ENCODE measurements at places on chromosomes 7 and 10.

- DNase-seq: no peak
Observed at GRCh38 chr10:73478636-73479035, 17.2 kb downstream of the PPP3CB start.

DNA sequence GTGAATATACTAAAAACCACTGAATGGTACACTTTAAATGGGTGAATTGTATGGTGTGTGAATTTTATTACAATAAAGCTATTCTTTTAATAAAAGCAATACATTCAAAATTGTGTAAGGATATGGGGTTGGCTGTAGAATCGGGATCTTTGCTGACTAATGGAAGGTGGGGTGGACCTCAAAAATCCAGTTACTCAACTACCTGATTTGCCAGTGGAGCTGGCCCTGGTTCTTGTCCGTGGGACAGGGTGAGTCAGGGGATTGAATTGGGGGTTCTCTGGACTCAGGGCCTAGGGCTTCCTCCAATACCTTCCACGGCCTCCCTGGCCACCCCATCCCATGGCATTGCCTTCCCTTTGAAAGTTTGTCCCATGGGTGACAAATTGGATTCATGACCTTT lies 13.5 kb upstream of the RABGEF1 start:
- no peak for DNase-seq

- DNase-seq: no peak
Observed at GRCh38 chr7:43779045-43779812, 20.7 kb downstream of the BLVRA start.

- DNase-seq: no peak
Observed at GRCh38 chr10:128042131-128042610, 84.1 kb downstream of the MKI67 start.

- no peak for DNase-seq
Observed at GRCh38 chr10:44309939-44310761, 74.7 kb downstream of the CXCL12 start.

DNA sequence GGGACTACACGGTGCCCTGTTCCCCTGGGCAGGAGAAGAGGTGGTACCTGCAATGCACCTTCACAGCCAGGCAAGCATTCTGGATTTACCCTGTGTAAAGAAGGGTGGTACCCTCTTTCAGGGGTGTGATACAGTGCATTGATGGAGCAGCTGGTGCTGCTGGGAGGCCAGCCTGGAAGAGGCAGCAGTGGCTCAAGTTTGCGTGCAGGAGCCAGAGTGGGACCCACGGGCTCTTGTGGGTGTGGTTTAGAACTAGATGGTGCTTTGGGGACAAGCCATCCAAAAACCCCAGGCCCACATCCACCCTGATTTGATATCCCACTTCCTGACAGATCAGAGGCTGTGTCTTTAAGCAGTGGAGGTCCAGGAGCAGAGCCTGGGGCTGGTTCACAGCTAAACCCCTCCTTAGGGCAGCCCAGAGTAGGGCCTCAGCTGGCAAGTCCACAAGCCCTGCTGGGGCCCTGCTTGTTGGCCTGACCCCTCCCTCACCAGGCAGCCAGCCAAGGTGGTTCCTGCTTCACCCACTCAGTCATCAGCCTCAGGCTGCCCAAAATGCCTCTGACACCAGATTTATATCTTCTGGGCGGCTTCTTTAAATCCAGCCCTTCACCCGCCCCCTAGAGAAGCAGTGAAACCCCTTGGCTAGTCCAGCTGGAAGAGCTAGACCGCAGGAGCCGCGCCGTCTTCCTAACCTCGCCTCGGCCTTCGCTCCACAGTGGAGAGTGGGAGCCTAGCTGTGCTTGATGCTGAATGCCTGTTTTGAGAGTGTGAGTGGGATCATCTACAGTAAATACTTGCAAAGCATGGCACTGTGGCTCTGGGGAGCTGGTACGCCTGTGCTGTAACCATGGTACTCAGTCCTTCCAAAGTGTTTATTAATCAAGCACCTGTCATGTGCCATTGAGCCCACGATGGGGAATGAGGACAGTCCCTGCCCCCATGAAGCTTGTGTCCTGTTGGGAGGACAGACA lies 1.4 kb upstream of the ASIC3 start:
- DNase-seq: no peak

DNA sequence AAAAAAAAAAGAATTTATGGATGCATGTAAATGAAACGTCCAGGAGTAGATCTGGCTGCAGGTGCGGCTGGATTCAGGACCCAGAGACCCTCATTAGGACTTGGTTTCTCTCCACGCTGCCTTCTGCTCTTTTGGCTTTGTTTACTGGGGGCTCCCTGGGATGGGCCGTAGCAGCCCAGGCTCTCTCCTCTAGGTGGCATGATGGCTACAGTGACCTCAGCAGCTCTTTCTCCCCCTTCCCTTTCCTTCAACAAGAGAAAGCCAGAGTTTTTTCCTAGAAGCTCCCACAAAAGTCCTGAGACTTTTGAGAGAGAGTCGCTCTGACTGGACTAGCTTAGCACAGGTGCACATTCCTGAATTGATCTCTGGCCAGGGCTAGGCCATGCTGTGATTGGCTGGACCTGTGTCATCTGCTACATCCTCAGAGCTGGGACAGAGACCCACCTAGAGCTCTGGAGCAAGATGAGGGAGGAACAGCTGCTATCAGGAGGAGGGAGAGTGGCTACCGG lies 67.8 kb upstream of the PDCD4 start:
- DNase-seq: peak; percentile 7

- peak; percentile 40 for DNase-seq
Observed at GRCh38 chr7:138903186-138903820, 77.9 kb downstream of the KIAA1549 start.

DNA sequence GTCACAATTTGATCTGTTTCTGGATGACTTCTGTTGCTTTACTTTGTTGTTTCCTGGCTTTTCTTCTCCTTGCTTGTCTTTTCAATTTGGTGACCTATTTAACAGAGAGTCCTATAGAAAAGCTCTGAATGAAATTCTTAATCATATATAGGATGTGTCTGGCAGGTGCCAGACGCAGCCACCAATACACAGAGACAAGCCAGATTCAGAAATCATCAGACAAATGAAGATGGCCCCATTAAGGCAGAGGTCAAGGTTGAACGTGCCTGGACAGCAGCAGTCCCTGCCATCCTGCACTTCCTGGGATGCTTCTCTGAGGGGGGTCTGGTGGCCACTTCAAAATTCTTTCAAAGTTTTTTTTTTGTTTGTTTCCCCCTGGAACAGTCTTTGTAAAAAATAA lies 846.7 kb upstream of the COBL start:
- no peak for DNase-seq

Measured in stimulated activated CD8-positive, alpha-beta memory T cell treated with anti-CD3 and anti-CD28 coated beads, Interleukin-7, amount 100 ng/mL, for 1 hour (primary cell).